ENCODE measurements at places on chromosomes 2 and 18. TPM values are rescaled to one million over a fixed set of nuclear protein-coding genes. Genes with fewer than 3 reads are reported as not detected.

Gene CRYGC
- not detected for polyA plus RNA-seq

Gene NT5C1B
- polyA plus RNA-seq: 0.41 TPM

Gene PPP4R3B
- polyA plus RNA-seq: 70.1 TPM

Gene SERPINB3
- polyA plus RNA-seq: not detected

Gene MIB1
- polyA plus RNA-seq: 2.0 TPM

Gene TDRD15
- not detected for polyA plus RNA-seq

Gene LIMS2
- polyA plus RNA-seq: 0.14 TPM

Gene CCL20
- 19.7 TPM for polyA plus RNA-seq

Gene AP1S3
- polyA plus RNA-seq: 13.2 TPM
